ENCODE measurements at places on chromosomes 2 and 18. TPM values are rescaled to one million over a fixed set of nuclear protein-coding genes. Genes with fewer than 3 reads are reported as not detected.

PPM1B gene
- total RNA-seq: 56.7 TPM

CLEC4F gene
- total RNA-seq: 0.25 TPM

TP53I3 gene
- 13.3 TPM for total RNA-seq

ATP6V1C2 gene
- 2.7 TPM for total RNA-seq

LINC00305 gene
- not detected for total RNA-seq

DNA sequence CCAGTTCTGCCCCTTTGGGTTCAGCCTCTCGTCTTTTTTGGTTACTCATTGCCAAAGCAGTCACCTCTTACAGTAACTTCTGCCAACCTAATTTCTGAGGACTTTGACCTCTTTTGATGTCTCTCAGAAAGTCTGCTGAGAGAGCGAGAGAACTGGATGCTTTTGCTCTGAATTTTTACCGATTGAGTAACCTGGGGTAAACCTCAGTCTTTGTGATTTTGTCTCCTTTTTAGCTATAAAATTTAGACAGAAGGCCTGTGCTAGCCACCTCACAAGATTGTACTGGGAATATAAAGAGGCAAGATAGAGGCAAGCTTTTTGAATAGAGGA is 34.8 kb upstream of the IL1R1 start:
- DNase-seq: no peak

DNA sequence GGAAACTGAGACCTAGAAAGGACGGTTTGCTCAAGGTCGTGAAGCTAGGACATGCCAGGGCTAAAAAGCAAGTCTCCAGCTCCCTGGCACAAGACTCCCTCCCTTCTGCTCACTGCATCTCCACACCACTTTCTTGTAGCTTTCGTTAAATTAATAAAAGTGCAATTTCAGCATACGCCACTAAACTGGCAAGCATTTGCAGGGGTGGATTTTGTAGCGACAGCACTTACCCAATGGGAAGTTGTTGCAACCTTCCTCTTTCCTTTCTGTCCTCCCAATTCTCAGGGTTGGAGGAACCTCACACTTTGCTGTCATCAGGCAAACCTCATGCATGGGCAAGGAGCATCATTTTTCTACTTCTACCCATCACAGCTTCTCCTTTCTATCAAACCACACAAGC is 7.4 kb upstream of the RHOB start:
- no peak for DNase-seq

- DNase-seq: no peak
Measured at GRCh38 chr18:58069721-58070292, 25.8 kb downstream of the NEDD4L start.

GRCh38 chr18:26977781-26978180 is 112.3 kb upstream of the AQP4 start:
- DNase-seq: no peak

DNA sequence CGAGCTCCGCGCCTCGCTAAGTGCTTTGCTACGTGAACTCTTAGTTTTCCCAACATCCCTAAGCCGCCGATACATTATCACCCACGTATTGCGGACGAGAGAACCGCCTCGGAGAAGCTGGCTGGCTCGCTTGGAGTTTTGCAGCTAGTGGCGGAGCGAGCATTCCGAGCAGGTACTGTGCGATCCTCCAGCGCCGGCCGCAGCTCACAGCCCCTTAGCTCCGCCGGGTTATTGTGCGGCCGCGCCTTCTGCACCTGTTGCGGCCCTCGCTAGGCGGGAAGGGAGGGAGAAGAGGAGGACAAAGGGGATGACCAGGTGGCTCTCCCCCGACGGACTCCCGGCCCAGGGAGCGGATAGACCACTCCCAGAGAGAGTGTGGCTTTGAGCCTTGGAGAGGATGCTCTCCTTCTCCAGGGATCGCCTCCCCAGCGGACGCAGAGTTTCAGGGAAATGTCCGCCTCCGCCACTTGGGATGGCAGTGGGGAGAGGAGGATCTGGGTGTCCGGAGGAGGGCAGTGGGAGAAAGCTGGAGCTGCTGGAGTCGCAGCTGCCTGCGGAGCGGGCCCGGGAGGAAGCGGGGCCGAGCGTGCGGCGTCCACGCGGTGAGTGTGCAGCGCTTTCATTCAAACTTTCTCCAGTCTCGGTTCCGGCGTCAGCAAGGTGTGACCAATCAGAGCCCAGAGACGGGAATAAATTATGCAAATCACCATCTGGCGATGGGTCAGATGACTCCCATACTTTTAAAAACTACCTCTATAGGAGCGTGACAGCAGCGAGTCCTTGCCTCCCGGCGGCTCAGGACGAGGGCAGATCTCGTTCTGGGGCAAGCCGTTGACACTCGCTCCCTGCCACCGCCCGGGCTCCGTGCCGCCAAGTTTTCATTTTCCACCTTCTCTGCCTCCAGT is at the start of gene LIPG:
TSS of gene LIPG (plus strand) at position 769 of the 905 bp plus-strand sequence. CDS start 252 bp downstream, outside the sequence.
- DNase-seq: no peak

DNA sequence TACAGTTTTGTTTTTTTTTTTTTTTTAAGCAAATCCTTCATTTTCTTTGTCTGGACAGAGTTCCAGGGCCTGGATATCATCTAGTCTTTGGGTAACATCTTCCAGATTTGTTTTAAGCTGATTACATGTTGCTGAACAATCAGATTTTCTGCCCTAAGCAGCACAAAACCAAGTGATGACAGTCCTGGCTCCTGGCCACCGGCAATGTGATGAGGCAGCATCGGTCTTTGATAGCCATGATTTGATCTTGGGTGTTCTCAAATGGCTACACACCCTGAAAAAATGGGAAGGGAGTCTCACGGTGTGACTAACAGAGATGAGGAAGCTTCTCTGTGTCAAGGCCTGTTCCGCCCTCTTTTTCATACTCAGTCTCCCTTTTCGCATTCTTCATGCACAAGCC is 708.6 kb upstream of the ZEB2 start:
- peak; percentile 41 for DNase-seq

DNA sequence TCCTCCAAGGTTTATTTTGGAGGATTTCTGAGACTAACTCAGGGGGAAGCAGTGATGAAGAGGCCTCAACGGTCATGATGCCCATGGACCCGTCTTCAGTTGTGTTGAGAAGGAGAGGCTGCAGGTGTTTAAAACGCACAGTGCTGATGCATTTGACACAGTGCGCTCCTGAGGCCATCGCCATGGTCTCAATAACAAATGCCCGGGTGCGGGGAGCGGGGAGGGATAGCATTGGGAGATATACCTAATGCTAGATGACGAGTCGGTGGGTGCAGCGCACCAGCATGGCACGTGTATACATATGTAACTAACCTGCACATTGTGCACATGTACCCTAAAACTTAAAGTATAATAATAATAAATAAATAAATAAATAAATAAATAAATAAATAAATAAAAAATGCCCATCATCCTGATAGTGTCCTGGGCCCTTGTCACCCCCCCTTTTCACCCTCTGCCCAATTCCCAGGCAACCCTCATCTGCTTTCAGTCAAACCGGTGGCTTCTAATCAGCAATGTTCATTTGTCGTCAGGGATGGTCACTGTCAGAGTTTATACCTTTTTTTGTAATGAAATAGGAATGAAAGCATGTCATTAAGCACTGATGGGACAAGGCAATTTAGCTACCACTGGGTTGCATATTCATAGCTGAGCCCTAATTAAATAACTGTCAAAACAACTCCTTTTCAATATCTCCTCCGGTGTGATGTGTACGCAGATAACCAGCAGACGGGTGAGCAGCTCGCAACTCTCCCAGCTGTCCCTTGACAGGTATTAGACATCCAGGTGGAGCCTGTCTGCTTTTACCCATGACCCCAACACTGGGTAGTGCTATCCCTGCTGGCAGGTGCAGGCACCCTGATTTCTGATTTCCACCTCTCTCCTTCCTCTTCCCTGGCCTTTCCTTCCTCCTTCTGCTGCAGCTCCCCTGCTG is 95.9 kb downstream of the KCNF1 start:
- DNase-seq: no peak

DNA sequence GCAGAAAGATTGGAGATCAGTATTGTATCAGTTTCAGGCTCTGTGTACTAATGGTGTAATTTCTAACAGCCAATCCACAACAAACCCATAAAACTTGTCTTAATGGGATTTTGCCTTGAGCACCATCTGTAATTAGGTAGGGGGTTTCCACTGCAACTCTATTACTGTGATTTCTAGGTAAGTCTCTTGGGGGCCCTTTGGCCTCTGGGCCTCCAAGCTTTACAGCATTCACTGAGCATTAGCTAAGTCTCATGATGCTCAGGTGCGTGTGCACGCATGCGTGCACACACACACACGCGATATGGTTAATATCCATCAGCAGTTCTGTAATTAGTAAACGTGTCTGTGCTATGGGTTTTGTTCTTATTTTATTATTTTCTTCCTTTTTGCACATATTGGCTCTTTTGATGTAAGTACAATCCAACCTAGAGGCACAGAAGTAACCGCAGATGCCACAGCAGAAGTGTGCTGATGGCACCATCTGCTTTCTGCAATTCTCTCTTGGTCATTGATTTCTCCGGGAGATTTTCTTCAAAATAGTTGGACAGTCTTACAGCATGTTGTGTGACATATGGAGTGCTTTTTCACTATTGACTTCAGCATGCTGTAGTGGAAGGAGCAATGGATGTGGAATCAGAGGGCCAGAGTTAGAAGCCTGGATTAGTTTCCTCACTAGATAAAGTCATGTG is 592.0 kb downstream of the LRRTM4 start:
- no peak for DNase-seq

GRCh38 chr18:64091526-64091925 is 57.4 kb downstream of the LINC00305 start:
- DNase-seq: no peak

DNA sequence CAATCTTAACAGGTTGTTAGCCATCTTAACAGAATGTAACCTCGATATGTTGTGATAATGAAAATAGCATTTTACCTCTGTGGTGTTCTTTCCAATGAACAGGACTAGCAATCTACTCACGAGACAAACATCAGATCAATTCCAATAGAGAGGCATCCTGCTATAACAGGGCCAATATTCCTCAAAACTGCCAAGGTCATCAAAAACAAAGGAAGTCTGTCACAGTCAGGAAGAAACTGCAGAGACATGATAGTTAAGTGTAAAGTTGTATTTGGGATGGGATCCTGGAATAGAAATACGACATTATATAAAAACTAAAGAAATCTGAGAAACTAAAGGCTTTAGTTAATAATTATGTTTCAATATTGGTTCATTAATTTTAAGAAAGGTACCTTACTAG is 588.9 kb upstream of the NETO1 start:
- no peak for DNase-seq
